Activated CD8-positive, alpha-beta memory T cell treated with anti-CD3 and anti-CD28 coated beads for 24 hours (primary cell): ENCODE measurements at places on chromosomes 2 and 18.

GRCh38 chr18:74511823-74512222 lies 15.7 kb downstream of the CNDP2 start:
- no peak for DNase-seq

GRCh38 chr18:46559946-46560670 lies 96.9 kb downstream of the LOXHD1 start:
- no peak for DNase-seq

GRCh38 chr18:292271-292670 lies 24.4 kb upstream of the THOC1 start:
- DNase-seq = no peak

DNA sequence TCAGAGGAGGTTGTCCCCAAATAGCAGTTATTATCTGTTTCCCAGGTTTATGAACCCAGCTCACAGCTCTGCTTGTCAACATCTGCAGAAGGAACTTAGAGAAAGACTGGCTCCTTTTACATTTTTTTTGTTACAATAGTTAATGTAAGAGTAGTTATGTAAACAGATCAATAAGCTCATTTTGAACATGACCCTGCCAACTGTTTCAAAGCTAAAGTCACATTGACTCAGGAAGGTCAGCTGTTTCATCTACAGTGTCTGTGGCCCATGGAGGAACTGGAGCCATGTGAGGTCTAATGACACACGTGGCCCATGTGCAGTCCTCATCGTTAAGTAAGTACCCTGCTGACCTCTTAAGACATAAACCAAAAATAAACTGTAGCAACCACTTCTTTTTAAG lies 97.1 kb downstream of the SH3RF3 start:
- no peak for DNase-seq

- DNase-seq = no peak
These were observed 337.5 kb downstream of the HRH4 start for GRCh38 chr18:24797981-24798380.

GRCh38 chr2:219621935-219622334 lies 5.5 kb upstream of the SLC4A3 start:
- DNase-seq = no peak

DNA sequence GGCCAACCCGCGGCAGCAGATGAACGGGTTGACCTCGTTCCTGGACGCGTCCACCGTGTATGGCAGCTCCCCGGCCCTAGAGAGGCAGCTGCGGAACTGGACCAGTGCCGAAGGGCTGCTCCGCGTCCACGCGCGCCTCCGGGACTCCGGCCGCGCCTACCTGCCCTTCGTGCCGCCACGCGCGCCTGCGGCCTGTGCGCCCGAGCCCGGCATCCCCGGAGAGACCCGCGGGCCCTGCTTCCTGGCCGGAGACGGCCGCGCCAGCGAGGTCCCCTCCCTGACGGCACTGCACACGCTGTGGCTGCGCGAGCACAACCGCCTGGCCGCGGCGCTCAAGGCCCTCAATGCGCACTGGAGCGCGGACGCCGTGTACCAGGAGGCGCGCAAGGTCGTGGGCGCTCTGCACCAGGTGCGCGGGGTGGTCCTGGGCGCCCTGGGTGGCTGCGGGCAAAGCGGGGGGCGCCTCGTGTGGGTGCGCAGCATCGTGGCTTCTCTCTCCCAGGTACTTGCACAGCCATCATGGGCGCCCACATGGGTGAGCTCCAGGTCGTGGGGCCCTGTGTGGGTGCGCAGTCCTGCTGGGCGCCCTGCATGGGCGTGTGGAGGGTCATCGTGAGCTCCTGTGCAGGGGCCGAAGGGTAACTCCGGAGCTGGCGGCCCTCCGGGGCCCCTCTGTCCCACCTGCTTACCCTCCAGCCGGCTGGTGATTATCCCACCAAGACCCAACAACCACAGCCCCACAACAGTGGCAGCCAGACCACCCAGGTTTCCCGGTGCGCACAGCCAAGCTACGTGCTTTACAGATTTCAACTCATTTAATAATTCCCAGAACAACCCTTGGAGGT lies 64.2 kb downstream of the TPO start:
- peak; percentile 32 for DNase-seq

DNA sequence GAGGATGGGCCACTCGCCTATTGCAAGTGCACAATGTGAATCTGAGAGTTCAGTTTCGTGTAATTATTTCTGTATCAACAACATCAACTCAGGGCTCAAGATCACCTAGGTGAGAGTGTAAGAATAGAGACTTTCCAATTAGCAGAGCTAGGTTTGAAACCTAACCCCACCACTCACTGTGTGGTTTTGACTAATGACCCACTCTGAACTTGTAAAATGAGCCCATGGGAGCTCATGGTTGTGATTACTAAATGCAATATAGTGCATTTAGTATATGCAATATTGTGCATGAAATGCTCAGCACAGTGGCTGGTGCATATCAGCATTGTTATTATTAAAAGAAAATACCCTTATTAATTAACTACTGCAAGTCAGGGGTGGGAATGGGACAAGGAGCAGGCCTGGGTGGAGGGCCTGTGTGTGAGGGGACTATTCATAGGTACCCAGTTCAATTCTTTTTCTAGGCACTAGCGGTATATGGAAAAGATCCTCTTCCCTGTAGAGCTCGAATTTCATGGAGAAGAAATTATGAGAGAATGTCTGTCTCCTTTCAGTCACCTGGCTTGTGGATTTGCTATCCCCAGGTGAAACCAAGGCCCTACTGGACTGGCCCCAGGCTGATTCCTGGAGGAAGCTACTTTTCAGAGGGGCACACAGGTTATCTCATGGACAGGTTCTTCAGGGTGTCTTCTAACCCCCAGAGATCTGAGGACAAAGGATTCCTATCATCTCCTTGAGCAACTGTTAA lies 169.5 kb downstream of the GFPT1 start:
- DNase-seq = no peak

GRCh38 chr2:167732326-167732725 lies 515.1 kb downstream of the STK39 start:
- no peak for DNase-seq

- no peak for DNase-seq
These were observed 97.3 kb upstream of the MCFD2 start for GRCh38 chr2:47012866-47013265.

DNA sequence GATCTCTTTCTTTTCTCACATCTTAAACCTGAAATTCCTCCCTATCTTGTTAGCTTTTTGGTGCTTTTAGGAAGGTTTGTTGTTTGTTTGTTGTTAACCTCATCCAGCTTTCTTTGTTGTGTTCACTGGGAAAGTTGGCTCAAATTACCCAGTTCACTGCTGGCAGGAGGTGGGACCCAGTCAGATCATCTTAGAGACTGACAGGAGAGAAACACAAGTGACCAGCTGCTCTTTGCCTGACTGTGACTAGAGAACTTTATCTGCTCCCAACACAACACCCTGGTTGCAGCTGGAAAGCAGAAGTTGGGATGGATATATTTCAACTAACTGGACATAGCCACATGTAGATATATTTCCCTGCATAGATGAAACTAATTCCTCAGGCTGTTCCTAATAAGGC lies 10.0 kb downstream of the MAPK4 start:
- no peak for DNase-seq

DNA sequence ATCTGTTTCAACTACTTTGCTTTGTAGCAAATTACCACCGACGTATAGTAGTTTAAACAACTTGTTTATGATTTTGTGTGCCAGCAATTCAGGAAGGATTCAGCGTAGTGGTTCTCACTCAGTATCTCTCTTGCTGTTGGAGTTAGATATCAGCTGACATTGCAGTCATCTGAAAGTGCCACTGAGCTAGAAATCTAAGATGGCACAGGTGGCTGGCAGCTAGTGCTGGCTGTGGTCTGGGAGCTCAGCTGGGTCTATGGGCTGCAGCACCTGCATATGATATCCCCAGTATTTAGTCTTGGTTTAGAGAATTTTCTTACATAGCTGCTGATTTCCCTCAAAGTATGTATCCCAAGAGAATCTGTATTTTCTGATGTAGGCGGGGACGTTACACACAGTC lies 235.6 kb downstream of the SCG2 start:
- no peak for DNase-seq

- peak; percentile 57 for DNase-seq
These were observed 2.2 kb upstream of the GPR148 start for GRCh38 chr2:130726614-130727180.

GRCh38 chr2:74321737-74322136 lies 21.5 kb downstream of the SLC4A5 start:
- DNase-seq = no peak

- no peak for DNase-seq
These were observed 3.0 kb downstream of the POU3F3 start for GRCh38 chr2:104856973-104857261.

DNA sequence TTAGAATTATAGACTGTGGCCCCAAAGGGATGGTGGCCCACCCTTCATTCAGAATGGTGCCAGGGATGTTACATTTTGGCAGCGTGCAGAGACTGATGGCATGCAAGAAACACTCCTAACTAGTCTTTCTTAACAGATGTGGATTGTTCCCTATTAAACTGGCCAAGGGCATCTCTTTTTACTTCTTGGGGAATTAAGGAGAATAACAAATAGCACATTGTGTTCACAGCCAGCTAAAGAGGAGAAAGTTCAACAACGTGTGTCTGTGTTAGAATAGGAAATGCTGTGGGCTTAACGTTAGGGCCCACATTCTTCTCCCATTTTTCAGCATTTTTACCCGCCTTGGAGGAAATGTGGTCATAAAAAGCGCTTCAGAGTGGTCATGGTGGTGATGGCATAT lies 404.8 kb downstream of the CDH2 start:
- no peak for DNase-seq
